ENCODE measurements at places on chromosomes 3 and 15.

DNA sequence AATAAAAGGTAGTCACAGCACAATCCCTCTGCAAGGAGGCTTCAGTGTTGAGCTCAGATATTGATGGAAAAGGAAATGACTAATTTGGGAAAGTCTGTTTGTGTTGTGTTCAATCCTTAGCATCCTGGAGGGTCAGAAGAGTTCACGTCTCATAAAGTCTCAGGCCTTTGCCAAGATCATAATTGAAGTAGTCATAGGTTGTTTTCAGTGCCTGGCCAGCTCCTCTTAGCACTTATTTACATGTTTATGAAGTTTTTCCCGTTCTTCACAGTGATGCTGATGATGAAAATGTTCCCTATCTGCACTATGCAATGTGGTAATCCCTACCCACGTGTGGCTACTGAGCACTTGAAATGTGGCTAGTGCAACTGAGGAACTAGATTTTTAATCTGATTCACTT lies 61.6 kb upstream of the TGFBR2 start:
- DNase-seq: no peak

- DNase-seq: no peak
Observed at GRCh38 chr3:176595307-176595706, 602.0 kb downstream of the TBL1XR1 start.

- no peak for DNase-seq
Observed at GRCh38 chr15:78680431-78681075, 39.5 kb upstream of the CHRNB4 start.

DNA sequence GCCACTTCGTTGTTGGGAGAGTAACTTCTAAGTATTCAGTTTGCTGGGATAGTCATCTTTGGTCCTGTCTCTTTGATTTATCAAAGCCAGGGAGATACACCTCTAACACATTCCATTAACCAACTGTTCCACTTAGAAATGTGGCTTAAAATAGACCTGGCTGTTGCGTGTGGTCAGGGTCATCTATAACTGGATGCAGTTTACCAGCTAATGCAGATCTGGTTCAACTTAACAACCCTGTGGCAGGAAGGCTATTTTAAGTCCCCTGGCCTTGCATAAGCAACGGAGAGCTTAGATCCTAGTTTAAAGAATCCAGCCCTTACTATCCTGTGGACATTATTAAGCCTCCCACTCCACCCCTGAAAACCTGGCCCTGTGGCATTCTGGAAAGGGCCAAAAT lies 28.1 kb upstream of the CAPN3 start:
- DNase-seq: no peak

GRCh38 chr3:24062916-24063315 lies 117.8 kb downstream of the NR1D2 start:
- no peak for DNase-seq

DNA sequence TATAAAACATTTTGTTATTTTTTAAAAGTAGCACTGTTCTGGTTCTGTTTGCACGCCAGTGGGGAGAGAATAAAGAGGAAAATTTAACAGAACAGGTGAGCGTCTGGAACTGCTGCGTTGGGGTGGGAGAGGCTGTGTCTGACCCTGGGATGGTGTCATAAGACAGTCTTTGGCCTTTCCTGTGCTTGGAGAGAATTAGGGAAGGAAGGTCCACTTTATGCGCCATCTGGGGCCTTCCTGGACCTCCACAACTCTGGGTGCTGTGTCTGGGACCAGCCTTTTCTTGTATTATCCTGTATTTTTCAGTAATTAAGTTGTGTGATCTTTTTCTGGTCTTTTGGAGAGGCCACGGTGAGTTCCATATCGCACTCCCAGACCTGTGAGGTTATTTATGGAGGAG lies 3.3 kb downstream of the FAM43A start:
- no peak for DNase-seq

GRCh38 chr3:179972881-179973423 lies 63.8 kb downstream of the PEX5L start:
- DNase-seq: no peak

Data from anterior cingulate cortex (tissue), 58 donors.